Stimulated activated CD4-positive, alpha-beta T cell treated with anti-CD3 and anti-CD28 coated beads, Interleukin-4, amount 100 ng/mL, for 48 hours (primary cell): ENCODE measurements at places on chromosomes 2 and 18.

DNA sequence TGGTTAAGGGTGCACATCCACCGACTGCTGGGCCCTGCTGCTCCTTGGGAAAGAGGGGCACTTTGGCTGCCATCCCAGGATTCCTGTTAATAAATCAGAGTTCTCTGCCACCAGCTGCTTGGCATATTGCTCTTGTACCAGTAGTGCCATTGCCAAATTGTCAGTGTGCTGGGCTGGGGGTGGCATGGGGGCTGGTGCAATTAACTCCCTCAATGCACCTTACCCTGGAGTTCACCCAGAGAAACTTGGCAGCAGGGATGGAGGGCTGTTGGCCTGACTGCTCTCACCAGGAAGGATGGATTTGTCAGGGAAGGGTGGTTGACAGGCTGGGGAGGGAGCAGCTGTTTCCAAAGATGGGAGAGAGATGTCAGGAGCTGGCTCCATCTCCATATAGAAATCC lies 94.6 kb upstream of the SKOR2 start:
- no peak for DNase-seq

DNA sequence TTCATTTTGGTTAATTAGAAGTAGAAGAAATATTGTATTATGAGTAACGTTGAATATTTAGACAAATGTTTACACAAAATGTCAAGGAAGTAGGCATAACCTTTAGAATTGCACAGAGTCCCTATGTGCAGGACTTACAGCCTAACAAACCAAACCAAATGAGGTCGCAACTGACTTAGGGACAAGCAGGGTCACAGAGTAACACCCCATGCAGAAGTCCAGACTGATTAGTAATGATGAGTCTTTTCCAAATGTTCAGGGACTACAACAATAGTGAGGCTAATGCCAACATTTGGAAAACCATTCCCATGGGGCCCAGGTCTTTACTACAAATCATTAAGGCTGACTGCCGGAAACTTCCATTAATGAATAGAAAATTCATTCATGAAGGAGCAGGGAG lies 452.5 kb upstream of the CHAC2 start:
- no peak for DNase-seq

DNA sequence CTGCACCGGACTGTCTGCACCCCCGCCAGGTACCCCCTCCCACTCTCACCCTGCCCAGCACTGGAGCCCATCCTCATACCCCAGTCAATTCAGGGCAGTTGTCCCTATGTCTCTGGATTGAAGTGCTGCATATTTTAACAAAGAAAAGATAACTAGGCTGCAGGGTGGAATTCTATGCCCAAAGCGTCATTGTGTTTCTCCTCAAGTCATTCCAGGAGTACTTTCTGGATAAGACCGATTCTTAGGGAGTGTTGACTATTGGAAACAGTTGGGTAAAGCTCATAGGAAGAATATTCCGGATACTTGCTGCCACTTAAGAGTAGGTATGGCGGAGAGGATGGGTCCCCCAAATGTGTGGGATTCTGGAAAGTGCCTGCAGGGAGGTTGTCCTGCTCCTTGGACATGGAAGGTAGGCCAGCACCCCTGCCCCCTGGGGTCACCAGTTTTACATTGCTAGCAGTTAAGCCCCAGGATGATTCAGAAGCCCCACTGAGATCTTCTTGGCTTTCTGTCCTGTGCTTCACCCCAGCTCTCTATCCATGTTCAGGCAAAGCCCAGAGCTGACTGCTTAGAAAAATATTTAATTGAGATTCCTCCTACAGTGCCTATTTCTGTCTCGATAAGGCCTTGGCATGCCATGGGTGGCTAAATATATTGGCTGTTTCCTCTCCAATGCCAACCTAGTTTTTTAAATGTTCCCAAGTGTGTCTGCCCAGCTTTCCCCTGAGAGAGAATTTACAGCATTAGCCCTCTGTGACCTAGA lies 48.2 kb downstream of the RPL37A start:
- no peak for DNase-seq

DNA sequence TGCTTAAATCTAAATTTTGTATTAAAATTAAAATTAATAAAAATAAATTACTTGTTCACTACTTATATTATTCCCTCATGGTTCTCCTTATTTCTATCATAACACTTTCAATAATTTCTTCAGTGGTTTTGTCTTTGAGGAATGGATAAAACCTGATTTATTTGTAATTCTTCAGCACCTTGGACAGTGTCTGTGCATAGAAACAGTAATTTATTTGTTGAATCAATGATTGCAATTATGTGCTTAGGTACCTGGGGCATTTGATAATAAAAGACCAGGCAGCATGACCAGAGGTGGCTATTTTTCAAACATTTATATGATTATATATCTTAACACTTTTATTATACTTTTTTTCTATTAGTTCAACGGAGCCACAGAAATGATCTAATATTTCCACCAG lies 1062.7 kb downstream of the DSC3 start:
- no peak for DNase-seq

DNA sequence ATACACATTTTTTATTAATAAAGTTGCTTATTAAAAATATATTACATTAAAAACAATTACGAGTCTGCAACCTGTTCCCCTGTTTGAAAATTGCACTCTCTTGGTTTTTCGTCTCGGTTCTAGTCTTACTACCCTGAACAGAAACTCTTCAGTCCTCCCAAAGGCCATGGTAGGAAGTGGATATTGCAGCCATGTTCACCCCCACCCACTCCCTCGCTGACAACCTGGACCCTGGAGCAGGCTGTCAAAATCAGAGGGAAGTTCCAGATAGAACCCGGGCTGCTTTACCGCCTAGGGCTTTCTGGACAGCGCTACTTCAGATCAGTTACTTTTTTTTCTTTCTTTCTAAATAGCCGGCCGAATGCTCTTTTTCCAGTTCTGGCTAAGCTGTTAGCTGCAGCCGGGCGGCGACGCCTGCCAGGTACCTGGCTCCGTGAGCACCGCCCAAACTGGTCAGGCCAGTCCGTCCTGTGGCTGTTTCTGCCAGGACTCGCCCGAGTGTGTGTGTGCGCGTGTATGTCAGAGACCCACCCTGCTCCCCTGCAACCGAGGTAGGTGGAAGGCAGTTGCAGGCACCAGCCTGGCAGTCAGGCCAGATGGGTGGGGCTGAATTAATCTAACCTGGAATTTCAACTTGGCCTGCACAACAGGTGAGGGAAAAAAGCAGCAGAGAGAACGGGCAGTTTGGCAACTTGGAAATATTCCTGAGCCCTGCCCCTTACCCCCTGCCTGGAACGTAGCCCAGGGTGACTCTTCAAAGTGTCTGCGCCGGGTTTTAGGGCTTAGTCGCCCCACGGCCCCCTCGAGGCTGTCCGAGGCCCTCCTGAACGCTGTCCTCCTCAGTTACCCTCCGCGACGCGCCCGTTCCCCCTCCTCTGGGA lies 1.1 kb upstream of the TET3 start:
- DNase-seq, result no peak

DNA sequence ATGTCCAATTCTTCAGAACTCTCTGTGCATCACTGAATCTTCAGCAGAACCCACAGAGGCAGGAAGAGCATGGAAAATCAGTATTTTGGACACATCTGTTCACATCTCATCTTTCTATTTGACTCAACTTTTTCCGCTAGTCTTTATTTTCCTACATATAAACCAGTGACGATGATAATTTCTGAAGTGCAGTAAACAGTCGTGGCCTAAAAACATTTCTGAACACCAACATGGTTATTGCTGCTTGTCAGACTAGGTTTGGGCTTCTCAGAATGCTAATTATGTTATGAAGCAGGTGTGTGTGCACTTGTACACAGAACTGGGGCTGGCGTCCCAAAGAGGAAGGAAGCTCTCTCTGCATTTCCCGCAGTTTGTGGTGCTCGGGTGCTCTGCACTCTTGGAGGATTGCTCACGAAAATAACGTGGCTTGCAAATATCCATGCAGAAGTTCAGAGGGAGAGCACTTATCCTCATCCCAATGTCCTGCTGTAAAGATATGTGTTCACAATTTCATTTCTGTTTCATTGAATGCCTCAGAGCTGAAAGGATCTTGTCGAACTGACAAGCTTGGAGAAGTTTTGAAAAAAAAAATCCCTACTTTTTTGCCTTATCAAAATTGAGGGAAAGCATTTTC lies 50.8 kb downstream of the EDAR start:
- no peak for DNase-seq

DNA sequence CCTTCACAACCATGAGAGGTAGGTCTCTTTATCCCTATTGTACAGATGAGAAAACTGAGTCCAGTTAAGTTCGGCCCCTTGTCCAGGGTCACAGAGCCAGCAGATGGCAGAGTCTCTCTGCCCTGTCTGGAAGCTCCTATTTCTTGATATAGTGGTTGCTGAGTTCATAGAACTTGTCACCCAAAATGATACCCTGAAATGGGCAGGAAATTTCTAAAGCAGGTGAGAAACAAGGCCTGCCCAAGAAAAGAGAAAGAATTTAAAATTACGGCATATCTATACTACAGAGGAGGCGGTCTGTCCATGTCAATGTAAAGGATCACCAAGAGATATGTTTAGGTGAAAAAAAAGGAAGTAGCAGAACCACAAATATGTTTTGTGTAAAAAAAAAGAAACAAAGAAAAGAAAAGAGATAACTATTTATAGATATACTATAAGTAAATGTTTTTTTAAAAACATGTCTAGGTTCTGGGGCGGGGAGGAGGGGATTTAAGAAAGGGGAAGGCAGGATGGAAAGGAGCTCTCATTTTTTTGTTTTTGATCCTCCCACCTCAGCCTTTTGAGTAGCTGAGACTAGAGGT lies 39.8 kb downstream of the MYO7B start:
- no peak for DNase-seq

- no peak for DNase-seq
Measured at GRCh38 chr18:65988386-65988785, 237.6 kb downstream of the CDH7 start.
